Stimulated activated CD4-positive, alpha-beta T cell treated with anti-CD3 and anti-CD28 coated beads, Interleukin-2, amount 100 ng/mL, for 24 hours (primary cell): ENCODE measurements at places on chromosomes 1 and 21.

GRCh38 chr1:220879509-220880361 lies 492 bp downstream of the HLX start:
- no peak for DNase-seq

GRCh38 chr1:157369808-157370521 lies 182.3 kb downstream of the FCRL5 start:
- peak; percentile 42 for DNase-seq

GRCh38 chr1:229782469-229782868 lies 156.4 kb downstream of the URB2 start:
- DNase-seq = no peak

GRCh38 chr1:8408151-8408839 lies 90.4 kb downstream of the SLC45A1 start:
- no peak for DNase-seq

- peak; percentile 89 for DNase-seq
These were observed at the start of gene RIT1 for GRCh38 chr1:155911156-155912055. Gene RIT1, minus strand, starts transcription at chr1:155911349. Its CDS starts 588 bp downstream, at chr1:155910761.

- no peak for DNase-seq
These were observed 7.4 kb downstream of the DOP1B start for GRCh38 chr21:36163750-36164741.

GRCh38 chr1:240652961-240653409 lies 41.0 kb upstream of the GREM2 start:
- no peak for DNase-seq

- no peak for DNase-seq
These were observed 158.0 kb downstream of the CLIC6 start for GRCh38 chr21:34826836-34827235.

DNA sequence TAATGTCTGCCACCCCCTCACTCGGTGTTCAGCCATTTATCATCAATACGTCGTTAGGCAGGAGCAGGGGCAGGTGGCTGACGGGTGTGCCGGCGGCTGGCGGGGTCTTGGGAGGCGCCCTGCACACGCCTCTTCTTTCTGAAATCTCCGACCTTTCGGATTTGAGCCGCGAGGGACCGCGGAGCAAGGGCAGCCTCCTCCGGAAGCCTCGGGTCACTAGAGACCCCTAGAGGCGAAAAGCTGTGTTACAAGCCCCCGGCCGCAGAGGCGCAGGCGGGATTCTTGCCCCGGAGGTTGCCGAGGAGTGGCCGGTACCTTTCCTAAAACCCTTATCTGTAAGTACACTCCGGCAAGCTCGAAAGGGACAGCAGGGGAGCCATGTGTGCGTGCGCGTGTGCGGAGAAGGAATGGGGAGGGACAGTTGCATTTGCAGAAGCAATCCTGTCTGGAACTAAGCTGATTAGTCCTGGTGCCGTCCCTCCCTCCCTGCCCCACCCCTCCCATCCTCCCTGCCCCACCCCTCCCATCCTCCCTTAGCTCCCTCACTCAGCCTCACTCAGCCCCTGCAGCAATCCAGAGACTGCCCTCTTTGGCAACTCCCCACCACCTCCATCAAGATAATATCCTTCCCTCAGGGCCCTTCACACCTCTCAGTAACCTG lies 11.0 kb downstream of the BRINP2 start:
- DNase-seq = peak; percentile 58

DNA sequence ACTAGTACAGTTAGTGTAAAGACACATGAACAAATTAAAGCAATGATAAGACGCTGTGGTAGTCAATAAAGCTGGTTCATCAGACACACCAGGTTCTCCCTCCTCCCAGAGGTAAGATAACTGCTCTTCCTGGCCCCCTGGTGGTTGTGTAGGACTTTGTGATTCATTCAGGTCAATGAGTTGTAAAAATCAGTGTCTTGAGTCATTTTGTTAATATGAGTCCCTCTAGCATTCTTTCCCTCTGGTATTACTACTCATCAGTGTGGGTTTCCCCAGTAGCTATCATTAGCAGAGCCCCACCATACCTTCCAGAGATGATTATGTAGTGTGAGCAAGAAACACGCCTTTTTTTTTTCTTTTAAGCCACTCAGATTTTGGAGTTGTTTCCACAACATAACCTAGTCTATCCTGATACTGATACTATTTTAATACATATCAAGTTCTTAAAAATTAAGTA lies 3.6 kb upstream of the SETDB1 start:
- peak; percentile 77 for DNase-seq

- DNase-seq = no peak
These were observed 9.2 kb downstream of the RAB29 start for GRCh38 chr1:205766038-205766437.

DNA sequence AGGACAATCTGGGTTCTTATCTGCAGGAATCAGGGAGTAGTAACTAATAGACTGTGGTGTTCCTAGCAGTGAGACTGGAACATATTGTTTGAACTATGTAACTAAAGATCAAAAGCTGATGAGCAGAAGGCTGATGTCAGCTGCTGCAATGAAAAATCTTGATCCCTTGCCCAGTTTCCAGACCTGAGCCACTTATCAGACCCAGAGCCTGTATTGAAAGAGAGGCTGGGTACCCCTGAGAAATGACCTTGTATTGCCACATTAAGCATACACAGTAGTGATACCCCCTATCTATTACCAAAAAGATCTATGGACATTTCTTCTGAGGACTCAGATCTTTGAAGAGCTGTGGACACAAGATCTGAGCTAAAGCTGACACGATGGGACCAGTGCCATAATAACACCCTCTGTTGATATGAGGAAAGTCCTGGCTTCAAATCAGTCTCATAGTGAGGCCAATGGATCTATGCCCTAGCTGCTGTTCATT lies 178.0 kb upstream of the GALNT2 start:
- no peak for DNase-seq

GRCh38 chr1:5907386-5907785 lies 84.8 kb downstream of the NPHP4 start:
- DNase-seq = no peak

DNA sequence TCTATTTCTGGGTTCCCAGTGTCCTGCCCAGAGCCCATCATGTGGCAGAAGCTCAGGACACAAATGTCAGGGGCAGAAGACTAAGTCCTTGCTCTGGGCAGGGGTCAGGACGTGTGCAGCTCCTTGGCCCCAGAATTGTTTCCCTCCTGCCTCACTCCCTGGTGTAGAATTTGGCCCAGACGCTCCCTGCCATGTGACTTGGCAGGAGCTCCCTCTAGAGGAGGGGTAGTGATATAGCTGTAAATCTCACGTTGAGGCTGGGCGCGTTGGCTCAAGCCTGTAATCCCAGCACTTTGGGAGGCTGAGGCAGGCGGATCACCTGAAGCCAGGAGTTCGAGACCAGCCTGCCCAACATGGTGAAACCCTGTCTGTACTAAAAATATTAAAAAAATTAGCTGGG lies 91.2 kb downstream of the UBIAD1 start:
- no peak for DNase-seq

DNA sequence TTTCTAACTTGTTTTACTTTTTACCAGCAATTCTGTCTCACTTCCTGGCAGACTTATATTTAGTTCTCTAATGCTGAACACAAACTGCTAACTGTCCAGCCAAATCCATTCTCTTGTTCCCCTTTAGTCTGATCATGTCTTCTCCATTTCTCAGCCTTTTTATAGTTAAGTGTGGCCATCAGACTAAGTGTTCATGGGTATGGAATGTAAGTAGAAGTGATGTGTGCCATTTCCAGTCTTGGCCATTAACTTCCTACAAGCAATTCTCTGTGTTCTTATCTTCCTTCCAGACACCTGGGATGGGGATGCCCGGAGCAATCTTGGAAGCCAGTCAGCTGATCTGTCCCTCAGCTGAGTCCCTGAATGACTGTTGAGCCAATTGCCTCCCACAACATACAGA lies 165.8 kb downstream of the ST6GALNAC3 start:
- no peak for DNase-seq

GRCh38 chr1:14603645-14604044 lies 5.2 kb downstream of the KAZN start:
- no peak for DNase-seq

DNA sequence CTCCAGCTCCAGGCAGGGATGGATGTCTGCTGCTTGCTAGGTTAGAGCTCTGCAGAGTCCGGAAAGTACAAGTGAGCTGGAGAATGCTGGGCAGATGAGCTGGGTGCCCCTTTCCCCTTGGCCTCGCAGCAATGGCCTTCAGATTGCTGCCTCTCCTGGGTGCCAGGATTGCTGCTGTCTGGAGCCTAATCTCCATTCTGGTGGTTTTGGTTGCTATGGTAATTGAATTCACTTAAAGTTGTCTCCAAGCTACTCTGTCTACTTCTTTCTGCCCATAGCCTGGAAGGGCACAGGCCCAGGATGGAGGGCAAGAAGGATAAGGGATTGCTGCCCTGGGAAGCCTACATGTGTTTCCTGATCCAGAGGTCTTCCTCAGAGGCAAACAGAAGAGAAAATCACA lies 14.6 kb upstream of the KCND3 start:
- DNase-seq = no peak

DNA sequence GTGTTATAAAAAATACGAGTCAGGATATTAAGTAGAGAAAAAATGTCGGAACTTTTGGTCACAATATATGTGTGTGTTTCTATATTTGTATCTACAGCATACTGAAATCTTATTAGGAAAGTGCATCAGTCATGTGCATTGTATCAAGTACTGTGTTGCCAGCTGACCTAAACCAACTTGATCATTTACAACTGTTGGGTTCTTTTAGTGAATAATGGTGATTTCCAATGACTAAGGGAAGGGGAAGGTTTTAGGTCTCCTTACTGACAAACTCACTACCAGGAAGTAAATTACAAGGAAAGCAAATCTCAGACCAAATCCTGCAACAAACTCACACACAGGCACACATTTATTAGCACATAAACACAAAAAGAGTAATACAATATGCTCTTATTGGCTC lies 142.7 kb downstream of the TSEN15 start:
- DNase-seq = no peak

DNA sequence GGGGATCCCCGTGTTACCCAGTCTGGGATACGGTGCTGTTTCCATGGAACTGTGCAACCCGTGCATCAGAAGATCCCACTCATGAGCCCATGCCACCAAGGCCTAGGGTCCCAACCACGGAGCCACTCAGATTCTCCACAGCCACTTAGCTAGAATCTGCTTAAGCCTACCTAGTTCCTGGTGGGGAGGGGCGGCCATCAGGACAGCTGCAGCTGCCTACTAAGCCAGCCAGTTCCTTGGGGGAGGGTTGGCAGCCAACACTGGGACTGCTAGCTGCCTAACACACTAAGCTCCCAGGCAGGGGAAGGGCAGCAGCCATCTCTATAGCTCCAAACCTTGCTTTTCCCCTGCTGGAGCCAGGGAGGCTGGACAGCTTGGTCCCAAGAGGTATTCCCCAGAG lies 549.2 kb upstream of the BRINP3 start:
- no peak for DNase-seq

GRCh38 chr1:246794048-246794827 lies 70.0 kb downstream of the SCCPDH start:
- no peak for DNase-seq

GRCh38 chr1:146051452-146051851 lies 29.9 kb upstream of the HJV start:
- peak; percentile 12 for DNase-seq

GRCh38 chr1:26553942-26554682 lies 24.6 kb downstream of the RPS6KA1 start:
- DNase-seq = no peak

- DNase-seq = no peak
These were observed 21.3 kb downstream of the BACH1 start for GRCh38 chr21:29320031-29320430.

- no peak for DNase-seq
These were observed 24.6 kb upstream of the CNTN2 start for GRCh38 chr1:205018381-205018780.

DNA sequence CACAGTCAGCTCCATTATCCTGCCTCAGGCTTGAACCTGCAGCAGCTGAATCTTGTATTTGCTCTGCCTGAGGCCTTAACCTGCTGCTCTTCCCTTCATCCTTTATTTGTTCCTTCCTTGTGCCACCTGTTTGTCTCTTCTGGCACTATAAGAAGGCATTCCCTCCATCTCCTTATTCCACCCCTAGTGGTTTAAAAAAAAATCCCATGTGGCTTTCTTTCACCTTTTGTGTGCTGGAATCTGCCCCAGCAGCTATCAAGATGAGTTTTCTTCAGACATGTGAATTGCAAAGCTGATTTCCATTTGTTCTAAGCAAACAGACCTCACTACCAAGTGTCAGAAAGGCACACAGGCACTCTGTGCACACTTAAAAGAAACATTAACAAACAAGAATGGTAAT lies 294.6 kb downstream of the TTLL7 start:
- DNase-seq = no peak

- DNase-seq = no peak
These were observed 38.8 kb downstream of the WDR4 start for GRCh38 chr21:42840411-42841155.

GRCh38 chr1:2777424-2778219 lies 23.9 kb downstream of the TTC34 start:
- no peak for DNase-seq

DNA sequence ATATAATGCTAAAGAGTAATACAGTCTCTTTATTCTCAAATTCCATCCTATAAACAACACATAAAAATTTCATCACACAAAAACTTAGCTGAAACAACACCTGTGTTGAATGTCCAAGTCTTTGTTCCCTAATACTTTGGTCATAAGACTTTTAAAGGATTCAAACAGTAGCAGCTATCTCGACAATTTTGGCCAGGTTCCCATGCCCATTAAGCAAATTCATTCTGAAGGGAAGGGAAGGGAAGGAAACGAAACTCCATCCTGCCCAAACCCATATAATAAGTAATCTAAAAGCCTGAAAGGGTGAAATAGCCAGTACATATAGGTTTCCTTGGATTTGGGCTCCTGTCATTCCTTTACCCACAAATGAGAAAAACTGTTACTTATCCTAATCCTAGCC lies 7.5 kb downstream of the IVNS1ABP start:
- DNase-seq = no peak

DNA sequence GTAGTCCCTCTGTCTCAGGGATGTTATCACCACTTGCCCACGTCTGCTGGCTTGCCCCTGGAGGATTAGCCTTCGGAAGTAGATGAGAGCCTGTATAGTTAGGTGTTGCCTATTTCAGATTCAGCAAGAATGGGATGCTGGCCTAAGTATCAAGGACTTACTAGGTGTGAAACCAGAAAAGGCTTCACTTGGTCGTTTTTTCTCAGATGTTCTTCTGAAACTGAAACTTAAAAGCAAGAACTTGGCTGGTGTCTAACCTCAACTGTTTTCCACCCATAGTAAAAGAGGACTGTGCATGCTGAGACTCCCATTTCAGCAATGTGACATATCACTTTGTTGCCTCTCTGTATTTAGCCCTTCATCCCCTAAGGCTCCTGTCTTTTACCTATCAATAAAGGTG lies 67.0 kb upstream of the LRRC53 start:
- DNase-seq = no peak
